MCF 10A (cell line): ENCODE measurements at places on chromosomes 2 and 18. TPM values are rescaled to one million over a fixed set of nuclear protein-coding genes. Genes with fewer than 3 reads are reported as not detected.

The GKN2 gene
- total RNA-seq = not detected in 2 replicates

The FEV gene
- total RNA-seq = not detected in 2 replicates

GRCh38 chr2:100853909-100854810, 34.2 kb downstream of the NPAS2 start:
- no peak overlapping the region for H3K4me3 ChIP-seq
- H3K27me3 ChIP-seq = no peaks in the 10 kb centered on the region
- no peak for DNase-seq

DNA sequence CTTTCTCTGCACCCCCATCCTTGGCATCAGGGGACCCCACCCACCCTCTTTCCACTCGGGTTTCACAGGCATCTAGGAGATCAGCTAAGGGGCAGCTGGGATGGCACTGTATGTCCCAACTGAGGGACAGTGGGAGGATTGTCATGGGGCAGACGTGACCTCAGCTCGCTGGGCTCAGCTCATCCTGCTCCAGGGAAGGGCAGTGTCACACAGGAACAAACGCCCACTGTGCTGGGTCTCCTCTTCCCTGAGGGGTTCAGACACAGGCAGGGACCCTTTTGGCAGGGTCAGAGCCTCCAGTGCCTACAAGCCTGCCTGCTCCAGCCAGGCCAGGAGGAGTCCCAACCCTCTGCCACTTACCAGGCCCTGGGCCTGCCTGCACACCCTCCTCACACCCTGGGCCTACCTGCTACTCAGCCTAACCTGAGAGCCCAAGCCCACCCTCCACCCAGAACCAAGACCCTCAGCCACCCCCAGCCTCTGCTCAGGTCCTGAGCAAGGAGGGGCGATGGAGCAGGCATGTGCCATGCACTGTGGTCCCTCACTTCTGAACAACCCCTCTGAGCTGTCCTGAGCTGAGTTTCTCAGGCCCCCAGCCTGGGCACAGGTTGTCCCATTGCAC, 68.2 kb downstream of the HS1BP3 start:
- H3K27ac ChIP-seq = no peak overlapping the region
- peaks cover 31% of the 10 kb centered on the region for H3K4me1 ChIP-seq
- no peaks in the 10 kb centered on the region for H3K27me3 ChIP-seq
- no peaks in the 10 kb centered on the region for H3K36me3 ChIP-seq

DNA sequence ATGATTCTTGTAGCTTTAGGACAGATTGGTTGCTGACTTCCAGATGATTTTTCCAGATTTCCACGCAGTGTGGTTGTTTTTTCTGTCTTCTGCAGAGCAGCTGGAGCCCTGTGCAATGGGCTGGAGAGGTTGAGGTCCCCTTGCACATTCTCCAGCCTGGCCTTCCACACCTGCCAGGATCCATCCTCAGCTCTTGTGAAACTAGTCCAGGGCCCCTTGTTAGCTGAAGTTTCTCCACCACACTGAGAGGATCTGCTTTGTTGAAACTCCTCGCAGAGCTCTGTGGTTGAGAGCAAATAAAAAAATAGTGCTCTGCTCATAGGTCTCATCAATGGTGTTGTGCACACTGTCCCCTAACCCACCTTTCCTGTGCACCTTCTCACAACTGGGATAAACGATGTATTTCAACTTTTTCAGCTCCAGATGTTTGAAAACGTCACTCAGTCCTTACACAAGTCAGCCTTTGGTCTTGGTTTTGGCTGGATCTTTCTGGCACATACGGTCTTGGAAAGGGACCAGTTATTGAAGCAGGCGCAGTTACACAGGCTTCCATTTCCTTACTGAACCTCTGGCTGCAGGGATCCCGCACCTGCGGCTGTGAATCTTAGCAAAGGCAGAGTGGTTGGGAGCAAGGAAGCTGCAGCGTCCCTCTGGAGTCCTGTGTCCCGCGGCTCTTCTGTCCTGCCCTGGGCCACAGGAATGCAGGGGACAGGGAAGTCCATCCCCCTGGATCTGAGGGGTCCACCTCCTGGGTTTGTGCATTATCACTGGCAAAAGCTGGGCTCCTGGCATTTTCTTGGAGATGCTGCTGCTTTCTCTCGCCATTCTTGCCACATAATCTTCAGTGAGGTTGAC, 272.0 kb upstream of the DSEL start:
- H3K36me3 ChIP-seq = no peaks in the 10 kb centered on the region
- H3K27ac ChIP-seq = no peak overlapping the region
- no peaks in the 10 kb centered on the region for H3K27me3 ChIP-seq
- H3K4me1 ChIP-seq = peaks cover 7% of the 10 kb centered on the region
- no peak overlapping the region for H3K4me3 ChIP-seq

GRCh38 chr2:66507673-66508201, 72.8 kb downstream of the MEIS1 start:
- no peaks in the 10 kb centered on the region for H3K27me3 ChIP-seq
- no peak overlapping the region for H3K4me3 ChIP-seq
